ENCODE measurements at places on chromosomes 2 and 18.

DNA sequence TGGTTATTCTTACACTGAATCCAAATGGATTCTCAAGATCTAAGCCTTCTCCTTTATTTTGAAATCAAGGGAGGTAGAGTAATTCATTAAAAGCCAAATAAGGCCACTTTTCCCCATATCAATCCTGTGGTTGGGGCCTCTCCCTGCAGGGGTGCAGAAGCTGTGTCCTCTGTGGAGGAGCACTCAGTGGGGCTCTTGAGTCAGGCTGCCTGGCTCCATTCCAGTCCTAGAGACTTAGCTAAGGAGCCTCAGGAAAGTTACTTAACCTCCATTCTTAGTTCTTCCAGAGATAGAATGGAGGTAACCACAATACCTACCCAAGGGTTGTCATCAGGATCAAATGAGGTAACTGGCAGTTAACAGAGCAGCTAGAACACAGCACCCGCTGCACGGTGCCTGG, 564.3 kb downstream of the CMPK2 start:
- DNase-seq: no peak

GRCh38 chr2:234550056-234550455, 53.2 kb upstream of the ARL4C start:
- DNase-seq: no peak

GRCh38 chr2:133908171-133908570, 339.9 kb upstream of the NCKAP5 start:
- DNase-seq: no peak

GRCh38 chr2:109555346-109555900, 58.3 kb downstream of the SEPTIN10 start:
- no peak for DNase-seq

DNA sequence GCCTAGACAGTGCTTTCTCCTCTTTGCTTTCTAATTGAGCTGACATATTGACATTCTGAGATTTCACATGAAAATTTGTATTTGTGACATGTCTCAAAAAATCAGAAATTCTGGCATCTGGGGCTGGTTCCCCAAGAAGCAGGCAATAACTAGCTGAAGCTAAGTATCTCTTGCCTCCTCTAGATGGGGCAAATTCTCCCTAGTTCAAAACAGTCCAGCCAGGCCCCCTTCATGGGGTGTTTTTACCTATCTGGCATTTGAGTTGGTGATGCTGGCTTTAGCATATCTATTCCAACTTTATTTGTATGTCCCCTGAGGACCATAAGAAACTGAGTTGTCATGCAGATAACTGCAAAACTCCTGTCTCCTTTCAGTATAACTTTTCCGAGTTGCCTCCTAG, 39.9 kb downstream of the ARHGAP15 start:
- DNase-seq: no peak

Data from stimulated activated CD8-positive, alpha-beta memory T cell treated with anti-CD3 and anti-CD28 coated beads, Interleukin-4, amount 100 ng/mL, for 1 hour (primary cell).